Effector memory CD4-positive, alpha-beta T cell (primary cell): ENCODE measurements at places on chromosomes 2 and 18.

DNA sequence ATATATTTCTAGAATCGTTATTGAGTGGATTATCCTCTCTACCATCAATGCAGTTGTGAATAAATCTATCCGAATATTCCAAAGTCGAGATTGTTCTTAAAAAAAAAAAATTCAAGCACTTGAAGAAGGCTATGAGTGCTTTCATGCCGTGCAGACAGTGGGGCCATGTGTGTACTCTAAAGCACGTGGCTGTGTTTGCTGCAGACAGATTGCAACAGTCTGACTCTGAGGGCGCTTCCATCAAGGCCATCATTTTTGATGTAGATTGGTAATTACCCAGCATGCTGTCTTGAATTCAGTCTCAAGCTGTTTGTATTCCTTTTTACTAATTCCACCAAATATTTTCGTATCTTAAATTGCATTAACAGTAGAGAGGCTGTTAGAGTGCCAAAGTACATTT is 325.9 kb upstream of the LINC00305 start:
- DNase-seq = no peak

GRCh38 chr2:97754690-97755346 is 41.4 kb downstream of the ZAP70 start:
- DNase-seq = no peak

- no peak for DNase-seq
Observed at GRCh38 chr2:161307676-161308075, 549 bp upstream of the PSMD14 start.

GRCh38 chr2:221060376-221060775 is 511.7 kb downstream of the EPHA4 start:
- no peak for DNase-seq

GRCh38 chr2:147863835-147864234 is 19.0 kb downstream of the ACVR2A start:
- no peak for DNase-seq
